ENCODE measurements at places on chromosomes 7 and 10.

DNA sequence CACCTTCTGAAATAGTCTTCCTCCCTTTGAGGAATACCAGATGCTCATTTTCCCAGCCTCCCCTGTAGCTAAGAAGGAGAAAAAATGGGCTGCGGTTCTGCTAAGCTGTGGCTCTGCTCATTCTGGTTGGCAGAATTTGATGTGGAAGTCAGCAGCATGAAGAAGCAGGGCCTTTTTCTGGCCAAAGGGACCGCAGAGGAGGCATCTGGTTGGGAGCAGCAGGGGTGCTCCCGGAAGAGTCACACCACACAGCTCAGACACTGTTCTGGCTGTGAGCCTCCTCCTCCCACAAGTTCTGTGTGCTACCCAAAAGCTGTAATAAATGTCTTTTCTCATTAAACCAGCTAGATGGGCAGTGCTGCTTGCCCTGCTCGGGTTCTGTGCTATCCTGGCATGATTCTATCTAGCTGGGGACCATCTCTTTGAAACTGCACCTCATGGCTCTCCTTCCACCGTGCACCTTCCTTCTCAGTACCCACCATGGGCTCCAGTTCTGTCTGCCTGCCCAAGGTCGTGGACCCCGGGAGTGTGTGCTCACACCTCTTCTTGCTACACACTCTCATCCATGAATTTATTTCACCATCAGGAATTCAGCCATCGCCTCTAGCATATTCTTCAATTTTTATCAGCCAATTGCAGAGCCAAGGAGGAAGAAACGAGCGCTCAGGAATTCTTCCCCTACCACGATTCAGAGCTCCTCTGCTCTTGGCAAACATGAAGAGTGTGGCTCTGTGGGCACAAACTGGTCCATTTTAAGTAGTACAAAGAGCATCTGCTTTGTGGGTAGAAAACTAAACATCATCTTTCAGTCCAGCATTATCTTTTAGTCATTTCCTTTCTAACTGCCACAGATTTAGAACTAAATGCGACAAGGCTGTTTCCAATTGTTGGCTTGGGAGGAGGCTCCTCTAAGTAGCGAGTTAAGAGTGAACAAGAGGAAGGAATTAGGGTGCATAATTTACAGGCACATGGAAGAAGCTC is 76.9 kb downstream of the FAM171A1 start:
- no peak for DNase-seq

- DNase-seq, result no peak
These were observed 15.2 kb downstream of the WDR91 start for GRCh38 chr7:135195968-135196629.

GRCh38 chr7:132354527-132354926 is 221.7 kb downstream of the PLXNA4 start:
- no peak for DNase-seq

DNA sequence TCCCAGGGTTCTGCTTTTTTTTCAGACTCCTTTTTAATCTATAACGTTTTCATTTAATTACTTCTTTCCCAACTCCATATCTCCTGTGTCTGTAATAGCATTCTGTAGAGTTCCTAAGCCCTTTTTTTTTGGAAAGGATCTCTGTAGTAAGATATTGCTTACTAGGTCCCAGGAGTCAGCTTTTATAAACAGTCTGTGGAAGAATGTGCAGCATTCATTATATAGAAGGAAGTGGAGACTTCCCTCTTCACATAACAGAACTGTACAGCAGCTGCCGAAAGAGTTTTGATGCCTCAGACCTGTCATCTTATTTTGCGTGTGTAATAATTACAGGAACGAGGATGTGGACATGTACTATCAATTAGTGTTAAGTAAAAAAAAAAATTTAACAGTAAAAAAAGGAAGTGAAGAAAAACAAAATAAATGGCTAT is 7.4 kb upstream of the STEAP4 start:
- no peak for DNase-seq

GRCh38 chr7:150903606-150904005 is 51.3 kb downstream of the AOC1 start:
- DNase-seq, result no peak

- no peak for DNase-seq
These were observed 198.3 kb downstream of the ADRA2A start for GRCh38 chr10:111275091-111275490.

DNA sequence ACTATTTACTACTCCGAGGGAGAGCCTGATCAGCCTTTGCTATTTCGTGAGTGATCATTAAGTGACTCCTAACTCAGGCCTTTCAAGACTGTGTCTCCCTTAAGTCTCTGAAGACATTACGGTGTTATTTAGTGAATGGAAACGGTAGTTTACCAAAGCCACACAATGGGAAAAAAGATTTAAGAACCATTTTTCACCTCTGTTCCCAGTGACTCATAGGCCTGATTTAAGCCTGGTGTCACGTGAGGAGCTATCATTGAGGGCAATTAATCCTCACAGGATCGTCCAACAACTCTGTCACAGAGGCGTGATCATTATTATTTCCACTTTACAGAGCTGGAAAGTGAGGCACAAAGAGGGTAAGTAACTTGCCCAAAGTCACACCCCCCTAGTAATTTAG is 20.3 kb downstream of the C10orf90 start:
- no peak for DNase-seq

GRCh38 chr7:135714534-135715009 is 13.4 kb downstream of the SLC13A4 start:
- peak; percentile 46 for DNase-seq

DNA sequence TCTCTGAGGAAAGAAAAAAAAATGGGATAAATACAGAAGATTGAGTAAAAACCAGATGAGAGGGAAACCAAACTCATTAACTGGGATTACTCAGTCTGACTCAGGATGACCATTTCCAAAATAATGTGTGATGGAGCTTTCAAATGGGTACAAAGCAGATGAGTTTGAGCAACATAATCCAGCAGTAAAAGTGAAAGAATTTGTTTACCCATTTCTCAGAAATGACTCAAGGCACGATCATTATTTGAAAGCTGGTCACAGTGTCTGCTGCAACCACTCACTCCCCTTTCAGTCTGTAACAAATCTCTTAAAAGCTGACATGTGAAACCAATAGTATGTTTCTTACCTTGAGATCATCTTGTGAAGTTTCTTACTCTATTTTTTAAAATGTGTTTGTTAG is 104.7 kb upstream of the KLF14 start:
- DNase-seq, result no peak

- peak; percentile 55 for DNase-seq
These were observed 45.6 kb upstream of the SUN1 start for GRCh38 chr7:786472-787255.

- no peak for DNase-seq
These were observed 898.6 kb downstream of the KCNMA1 start for GRCh38 chr10:76738991-76739390.

- peak; percentile 68 for DNase-seq
These were observed 5.3 kb downstream of the HOXA11 start for GRCh38 chr7:27179503-27180430.

GRCh38 chr7:24572393-24572996 is 757 bp upstream of the PALS2 start:
- no peak for DNase-seq

- no peak for DNase-seq
These were observed 393.1 kb downstream of the EXOC4 start for GRCh38 chr7:133645884-133646391.

- DNase-seq, result no peak
These were observed 65.1 kb upstream of the MPP7 start for GRCh38 chr10:28367929-28368484.

DNA sequence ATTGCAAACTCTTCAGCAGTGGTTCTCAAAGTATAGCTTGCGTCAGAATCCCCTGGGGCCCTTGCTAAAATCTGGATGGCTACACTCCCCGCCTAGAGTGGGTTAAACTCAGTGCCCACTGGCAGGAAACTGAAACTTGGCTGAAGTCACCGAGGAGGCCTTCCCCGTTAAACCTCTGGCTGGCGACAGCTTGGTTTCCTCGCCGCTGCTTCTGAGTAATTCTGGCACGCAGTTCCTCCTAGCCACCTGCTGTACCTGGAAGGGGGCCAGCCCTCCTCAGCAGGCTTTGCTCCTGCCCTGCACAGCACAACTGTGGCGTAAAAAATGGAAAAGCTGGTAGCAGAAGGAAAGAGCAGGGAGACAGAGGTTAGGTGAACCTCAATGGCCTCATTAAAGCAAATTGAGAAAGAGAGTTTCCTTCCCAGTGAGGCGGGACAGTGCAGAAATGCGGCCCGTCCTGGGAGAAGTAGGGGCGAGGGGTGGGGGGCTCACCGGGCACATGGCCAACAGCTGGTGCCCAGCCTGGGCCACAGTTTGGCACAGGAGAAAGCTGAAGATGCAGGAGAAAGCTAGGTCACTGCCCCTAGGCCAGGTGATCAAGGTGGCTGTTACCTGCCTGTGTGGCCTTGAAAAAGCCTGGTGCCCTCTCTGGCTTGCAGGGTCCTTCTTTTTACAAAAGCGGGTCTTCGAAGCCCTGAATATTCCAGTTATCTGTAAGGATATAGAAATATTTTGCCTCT is 46.6 kb downstream of the ALOX5 start:
- no peak for DNase-seq

GRCh38 chr10:76991621-76992020 is 646.0 kb downstream of the KCNMA1 start:
- DNase-seq, result no peak

DNA sequence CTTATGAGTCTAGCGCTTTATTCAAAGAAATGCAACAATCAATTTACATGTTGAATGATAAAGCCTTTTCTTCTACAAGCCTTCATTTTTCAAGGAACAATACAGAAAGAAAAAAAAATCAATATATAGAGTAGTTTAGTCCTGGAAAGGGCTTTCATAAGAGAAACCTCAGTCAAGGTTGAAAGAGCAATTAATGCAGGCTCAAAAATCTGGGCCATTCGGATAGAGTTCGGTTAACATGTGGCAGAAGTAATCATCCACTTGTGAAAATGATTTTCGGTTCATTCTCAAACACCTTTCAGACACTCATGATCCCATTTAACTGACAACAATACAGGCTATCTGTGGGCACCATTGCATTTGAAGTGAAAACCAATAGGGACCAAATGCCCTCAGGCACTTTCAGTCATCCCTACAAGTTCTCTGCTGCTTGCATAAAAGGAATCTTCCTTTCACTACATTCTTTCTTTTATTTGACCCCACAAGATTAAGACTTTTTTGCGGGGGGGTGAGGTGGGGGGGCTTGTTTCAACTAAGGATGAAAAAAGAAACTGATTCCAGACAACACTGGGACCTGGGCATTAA is 177.9 kb downstream of the RNF133 start:
- no peak for DNase-seq

GRCh38 chr7:106367018-106367420 is 82.2 kb upstream of the NAMPT start:
- no peak for DNase-seq

- DNase-seq, result no peak
These were observed 43.5 kb downstream of the MCU start for GRCh38 chr10:72735288-72735936.

DNA sequence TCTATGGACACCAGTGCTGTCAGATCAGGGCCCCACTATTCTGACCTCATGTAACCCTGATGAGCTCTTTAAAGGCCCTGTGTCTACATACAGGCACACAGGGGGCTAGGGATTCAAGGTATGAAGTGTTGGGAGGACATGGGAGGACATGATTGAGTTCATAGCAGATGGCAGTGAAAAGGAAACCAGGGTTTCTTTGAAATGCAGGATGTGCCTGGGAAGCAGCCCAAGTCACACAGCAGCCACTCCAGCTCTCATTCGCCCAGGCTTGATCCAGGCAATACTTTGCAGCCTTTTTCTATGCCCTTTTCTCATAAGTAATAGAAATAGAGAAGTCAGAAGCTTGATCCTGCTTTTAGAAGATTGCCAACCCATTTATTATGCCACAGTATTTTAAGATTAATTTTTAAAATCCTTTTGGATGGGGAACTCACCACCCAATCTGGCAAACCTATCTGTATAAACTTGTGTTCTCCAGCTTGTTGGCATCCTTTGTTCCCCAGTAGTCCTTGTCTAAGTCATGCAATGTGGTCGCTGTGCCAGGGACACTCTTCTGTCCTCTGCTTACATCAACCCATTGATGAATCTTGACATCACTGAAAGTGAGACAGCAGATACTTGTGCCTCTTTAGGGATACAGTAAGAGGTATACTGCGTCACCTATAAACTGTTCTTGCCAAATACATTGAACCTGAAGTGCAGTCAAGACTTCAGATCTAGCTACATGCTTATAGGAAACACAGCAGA is 95.0 kb downstream of the TAF3 start:
- DNase-seq, result no peak

DNA sequence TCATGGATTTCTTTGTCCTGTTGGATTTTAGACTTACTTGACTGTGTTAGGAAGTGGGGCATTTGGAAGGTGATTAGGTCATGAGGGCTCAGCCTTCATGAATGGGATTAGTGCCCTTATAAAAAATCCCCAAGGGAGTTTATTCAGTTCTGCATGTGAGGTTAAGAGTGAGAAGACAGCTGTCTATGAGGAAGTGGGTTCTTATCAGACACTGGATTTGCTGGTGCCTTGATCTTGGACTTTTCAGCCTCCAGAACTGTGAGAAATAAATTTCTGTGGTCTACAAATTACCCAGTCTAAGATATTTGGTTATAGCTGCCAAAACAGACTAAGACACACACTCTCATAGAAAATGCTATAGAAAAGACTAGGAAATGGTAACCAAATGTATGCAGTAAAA is 724.7 kb upstream of the FZD8 start:
- no peak for DNase-seq

GRCh38 chr7:141700848-141701371 is 1.1 kb downstream of the DENND11 start:
- no peak for DNase-seq

GRCh38 chr10:80540981-80541750 is 3.5 kb downstream of the SH2D4B start:
- no peak for DNase-seq

DNA sequence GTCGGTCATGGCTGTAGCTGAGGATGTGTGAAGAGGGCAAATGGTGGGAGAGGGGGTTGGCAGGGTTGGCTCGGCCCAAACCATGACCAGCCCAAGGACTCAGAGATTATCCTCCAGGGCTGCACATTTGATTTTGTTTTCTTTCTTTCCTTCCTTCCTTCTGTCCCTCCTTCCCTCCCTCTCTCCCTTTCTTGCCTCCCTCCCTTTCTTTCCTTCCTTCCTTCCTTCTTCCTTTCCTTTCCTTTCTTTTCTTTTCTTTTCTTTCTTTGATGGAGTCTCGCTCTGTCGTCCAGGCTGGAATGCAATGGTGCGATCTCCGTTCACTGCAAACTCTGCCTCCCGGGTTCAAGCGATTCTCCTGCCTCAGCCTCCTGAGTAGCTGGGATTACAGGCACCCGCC is 3.8 kb downstream of the SSC4D start:
- no peak for DNase-seq

DNA sequence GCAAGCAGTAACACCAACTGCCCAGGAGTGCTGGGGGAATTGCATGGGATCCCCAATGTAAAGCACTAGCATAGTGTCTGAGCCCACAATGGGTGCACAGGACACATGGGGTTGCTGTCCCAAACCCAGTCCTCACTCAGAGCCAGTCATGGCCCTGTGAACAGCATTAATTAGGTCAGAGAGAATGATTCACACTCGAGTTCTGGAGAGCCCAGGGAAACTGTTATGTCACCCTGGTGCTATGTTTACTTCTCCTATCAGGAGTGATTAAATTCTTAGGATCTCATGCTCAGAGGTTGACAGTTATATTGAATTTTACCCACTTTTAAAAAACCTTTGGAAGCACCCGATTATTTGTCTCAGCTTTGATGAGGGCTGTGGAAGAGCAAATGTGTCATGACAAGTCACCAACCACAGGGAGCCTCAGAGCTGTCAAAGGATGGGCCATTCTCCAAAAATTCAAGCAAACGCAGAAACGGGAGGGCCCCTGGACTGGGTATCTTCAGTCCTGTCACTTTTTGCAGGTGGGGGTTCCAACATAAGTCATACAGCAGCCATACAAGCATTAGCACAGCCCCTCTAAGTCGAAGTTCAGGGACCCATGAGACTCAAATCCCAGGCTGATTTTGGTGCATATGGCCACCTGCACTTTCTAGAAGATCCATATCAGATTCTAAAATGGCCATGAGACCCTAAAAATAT is 1.3 kb upstream of the RASSF4 start:
- peak; percentile 17 for DNase-seq

Measured in NCI-H460 (cell line).